Brain (organoid and tissue), 16 donors: ENCODE measurements at places on chromosomes 16 and 17.

DNA sequence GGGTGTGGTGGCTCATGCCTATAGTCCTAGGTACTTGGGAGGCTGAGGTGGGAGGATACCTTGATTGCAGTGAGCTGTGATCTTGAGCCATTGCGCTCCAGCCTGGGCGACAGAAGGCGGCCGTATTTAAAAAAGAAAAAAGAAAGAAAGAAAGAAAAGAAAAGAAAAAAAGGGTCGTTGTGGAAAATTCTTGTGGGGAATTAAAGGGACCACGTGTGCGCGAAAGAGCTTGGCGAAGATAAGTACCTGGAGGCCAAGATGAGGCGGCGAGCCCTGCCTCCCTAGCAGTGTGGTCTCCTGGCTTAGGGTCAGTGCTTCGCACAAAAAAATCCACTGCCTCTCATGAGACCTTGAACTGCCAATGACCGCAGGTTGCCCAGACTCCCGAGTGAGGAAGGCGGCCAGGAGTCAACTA lies 728 bp upstream of the NMT1 start:
- no peak for DNase-seq

- DNase-seq = no peak
These were observed 700 bp downstream of the MFAP4 start for GRCh38 chr17:19386051-19386929.

DNA sequence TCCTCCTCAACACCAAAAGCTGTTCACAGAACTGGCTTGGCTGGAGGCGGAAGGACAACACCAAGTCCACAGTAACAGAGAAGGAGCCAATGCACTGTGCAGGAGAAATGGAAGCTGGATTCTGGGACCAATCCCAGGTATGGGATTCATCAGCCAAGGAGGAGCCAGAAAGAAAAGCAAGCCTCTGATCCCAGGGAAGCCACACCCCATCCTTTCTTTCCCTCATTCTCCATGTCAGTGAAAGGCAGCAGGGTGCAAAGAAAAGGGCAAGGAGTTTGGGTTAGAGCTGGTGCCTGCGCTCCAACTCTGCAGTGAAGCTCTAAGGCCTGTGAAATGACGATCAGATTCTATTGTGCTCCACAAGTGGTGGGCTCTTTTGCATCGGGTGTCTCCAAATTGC lies 11.0 kb downstream of the DCAKD start:
- DNase-seq = no peak

- peak; percentile 11 for DNase-seq
These were observed 47.2 kb downstream of the PDPK1 start for GRCh38 chr16:2584729-2585650.

GRCh38 chr16:89197033-89197632 lies 3.2 kb downstream of the SLC22A31 start:
- no peak for DNase-seq

GRCh38 chr17:28949185-28950016 lies 1.9 kb downstream of the PHF12 start:
- DNase-seq = peak; percentile 91
